Prostate gland (tissue), 2 donors: ENCODE measurements at places on chromosomes 2 and 18. TPM values are rescaled to one million over a fixed set of nuclear protein-coding genes. Genes with fewer than 3 reads are reported as not detected.

DNA sequence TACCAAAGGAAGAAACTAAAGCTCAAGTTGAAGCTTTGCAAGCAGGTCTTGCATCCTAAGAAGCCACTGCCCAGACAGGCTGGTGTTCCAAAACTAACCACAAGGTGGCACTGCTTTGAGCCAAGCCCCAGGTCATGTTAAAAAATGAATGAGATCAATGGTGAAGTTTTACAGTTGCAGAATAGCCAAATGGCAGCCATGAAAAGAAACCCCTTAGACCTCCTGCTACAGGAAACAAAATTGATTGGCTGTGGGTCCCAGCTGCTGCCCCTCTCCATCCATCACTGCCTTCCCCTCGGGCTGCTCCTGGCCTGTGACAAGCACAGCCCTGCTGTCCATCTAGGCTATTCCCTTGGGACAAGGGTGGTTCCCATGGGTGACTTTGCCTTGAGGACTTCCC, 20.7 kb upstream of the MREG start:
- H3K27me3 ChIP-seq: no peaks in the 10 kb centered on the region
- peak; percentile 52 for DNase-seq

DNA sequence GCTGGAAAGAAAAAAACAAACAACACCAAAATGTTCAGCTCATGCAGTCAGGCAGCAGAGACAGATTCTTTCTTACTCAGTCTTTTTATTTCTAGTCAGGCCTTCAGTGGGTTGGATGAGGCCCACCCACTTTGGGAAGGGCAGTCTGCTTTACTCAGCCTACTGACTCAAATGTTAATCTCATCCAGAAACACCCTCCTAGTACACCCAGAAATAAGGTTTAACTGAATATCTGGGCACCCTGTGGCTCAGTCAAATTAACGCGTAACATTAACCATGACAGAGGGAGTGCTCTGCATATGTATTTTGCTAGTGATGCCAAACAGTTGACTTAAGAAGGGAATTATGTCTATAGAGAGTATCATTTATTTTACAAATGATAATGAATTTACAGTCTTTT, 401.6 kb downstream of the PARD3B start:
- H3K4me1 ChIP-seq: peaks cover 2% of the 10 kb centered on the region
- no peak overlapping the region for H3K4me3 ChIP-seq
- H3K27me3 ChIP-seq: no peaks in the 10 kb centered on the region

The BCL11A gene
- total RNA-seq: 14.6 TPM

The MALL gene
- 18.5 TPM for total RNA-seq

DNA sequence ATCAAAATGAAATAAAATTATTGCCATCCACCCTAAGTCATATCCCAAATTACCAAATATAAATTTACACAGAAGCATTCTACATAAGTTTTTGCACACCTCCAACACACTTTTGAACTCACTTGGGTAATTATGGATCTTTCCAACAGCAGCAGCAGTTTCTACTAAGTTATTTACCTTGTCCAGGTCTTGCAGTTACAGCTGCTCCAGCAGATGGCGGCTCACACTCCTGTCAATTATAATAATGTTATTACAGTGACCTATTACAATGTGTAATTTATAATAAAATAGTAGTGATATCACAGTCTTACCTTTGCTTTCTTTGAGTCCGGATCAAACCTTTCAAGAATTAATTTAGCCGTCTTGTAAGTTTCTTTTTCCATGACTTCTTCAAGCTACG, 37.9 kb downstream of the LNPK start:
- no peak for DNase-seq
- no peak overlapping the region for H3K27ac ChIP-seq
- H3K4me3 ChIP-seq: no peak overlapping the region
- no peaks in the 10 kb centered on the region for H3K36me3 ChIP-seq
- no peaks in the 10 kb centered on the region for H3K27me3 ChIP-seq

The METTL8 gene
- total RNA-seq: 18.0 TPM

GRCh38 chr18:48785091-48785614, 165.6 kb downstream of the SMAD7 start:
- no peak overlapping the region for H3K27ac ChIP-seq
- H3K27me3 ChIP-seq: no peaks in the 10 kb centered on the region
- H3K4me1 ChIP-seq: peaks cover 8% of the 10 kb centered on the region
- no peaks in the 10 kb centered on the region for H3K36me3 ChIP-seq
- H3K4me3 ChIP-seq: no peak overlapping the region

The HOXD13 gene
- 11.8 TPM for total RNA-seq

GRCh38 chr2:230895536-230896345, 29.3 kb downstream of the GPR55 start:
- no peaks in the 10 kb centered on the region for H3K27me3 ChIP-seq
- no peaks in the 10 kb centered on the region for H3K4me1 ChIP-seq
- no peaks in the 10 kb centered on the region for H3K36me3 ChIP-seq
- no peak overlapping the region for H3K4me3 ChIP-seq

GRCh38 chr2:194380011-194380410, 1277.0 kb upstream of the SLC39A10 start:
- no peaks in the 10 kb centered on the region for H3K36me3 ChIP-seq
- no peak overlapping the region for H3K4me3 ChIP-seq
- no peaks in the 10 kb centered on the region for H3K27me3 ChIP-seq
- no peaks in the 10 kb centered on the region for H3K4me1 ChIP-seq

- H3K27ac ChIP-seq: no peak overlapping the region
- no peak for DNase-seq
- H3K36me3 ChIP-seq: no peaks in the 10 kb centered on the region
- no peaks in the 10 kb centered on the region for H3K4me1 ChIP-seq
- H3K4me3 ChIP-seq: no peak overlapping the region
These were observed 278.4 kb upstream of the FIGN start for GRCh38 chr2:164014068-164014731.

The SGPP2 gene
- 3.7 TPM for total RNA-seq

GRCh38 chr18:46829947-46830346, 73.1 kb upstream of the ST8SIA5 start:
- H3K4me1 ChIP-seq: no peaks in the 10 kb centered on the region
- H3K27me3 ChIP-seq: no peaks in the 10 kb centered on the region
- no peak for DNase-seq
- no peak overlapping the region for H3K4me3 ChIP-seq

- H3K27me3 ChIP-seq: no peaks in the 10 kb centered on the region
- no peak for DNase-seq
- H3K4me1 ChIP-seq: no peaks in the 10 kb centered on the region
- H3K4me3 ChIP-seq: no peak overlapping the region
- H3K27ac ChIP-seq: no peak overlapping the region
These were observed 15.5 kb upstream of the DUSP19 start for GRCh38 chr2:183063083-183063482.

GRCh38 chr2:11530864-11531465, 2.9 kb upstream of the GREB1 start:
- no peak for DNase-seq
- no peaks in the 10 kb centered on the region for H3K36me3 ChIP-seq
- no peak overlapping the region for H3K27ac ChIP-seq
- peaks cover 2% of the 10 kb centered on the region for H3K4me1 ChIP-seq
- no peaks in the 10 kb centered on the region for H3K27me3 ChIP-seq

DNA sequence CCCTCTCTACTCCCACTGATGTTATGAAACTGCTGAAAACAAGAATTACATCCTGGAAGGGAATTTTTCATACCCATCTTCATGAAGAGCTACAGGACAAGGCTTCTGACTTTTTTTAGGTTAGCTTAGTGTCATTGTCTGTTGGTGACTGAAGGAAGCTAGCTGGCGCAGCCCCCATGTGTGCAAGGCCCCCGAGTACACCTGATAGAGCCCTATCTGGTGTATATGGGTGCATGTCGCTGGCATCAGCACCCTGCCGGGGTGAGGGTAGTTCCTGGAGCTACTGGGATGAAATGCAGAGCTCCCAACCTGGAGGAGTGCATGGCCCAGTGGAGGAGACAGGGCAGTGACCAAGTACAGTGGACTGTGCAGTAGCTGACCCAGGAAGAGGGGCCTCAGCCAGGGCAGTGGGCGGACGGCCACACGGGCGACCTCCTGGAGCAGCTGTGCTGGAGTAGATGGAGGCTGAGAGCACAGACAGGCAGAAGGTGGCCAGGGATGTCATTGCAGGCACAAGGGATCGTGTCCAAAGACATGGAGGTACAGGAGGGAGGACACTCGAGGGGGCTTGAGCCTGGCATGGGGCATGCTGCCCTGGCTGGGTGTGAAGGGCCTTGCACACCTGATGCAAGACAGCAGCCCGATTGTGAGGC, 12.1 kb downstream of the IMPA2 start:
- no peak for DNase-seq
- no peak overlapping the region for H3K27ac ChIP-seq
- no peaks in the 10 kb centered on the region for H3K27me3 ChIP-seq
- no peak overlapping the region for H3K4me3 ChIP-seq

The SAG gene
- not detected for total RNA-seq

The UPP2 gene
- total RNA-seq: not detected

- DNase-seq: no peak
- no peak overlapping the region for H3K4me3 ChIP-seq
- H3K27ac ChIP-seq: no peak overlapping the region
- no peaks in the 10 kb centered on the region for H3K36me3 ChIP-seq
- no peaks in the 10 kb centered on the region for H3K4me1 ChIP-seq
These were observed 248.7 kb downstream of the RNF152 start for GRCh38 chr18:61643884-61644647.

GRCh38 chr2:19879120-19879519, 22.7 kb downstream of the TTC32 start:
- no peak overlapping the region for H3K27ac ChIP-seq
- H3K4me1 ChIP-seq: no peaks in the 10 kb centered on the region
- DNase-seq: no peak
- no peaks in the 10 kb centered on the region for H3K27me3 ChIP-seq

DNA sequence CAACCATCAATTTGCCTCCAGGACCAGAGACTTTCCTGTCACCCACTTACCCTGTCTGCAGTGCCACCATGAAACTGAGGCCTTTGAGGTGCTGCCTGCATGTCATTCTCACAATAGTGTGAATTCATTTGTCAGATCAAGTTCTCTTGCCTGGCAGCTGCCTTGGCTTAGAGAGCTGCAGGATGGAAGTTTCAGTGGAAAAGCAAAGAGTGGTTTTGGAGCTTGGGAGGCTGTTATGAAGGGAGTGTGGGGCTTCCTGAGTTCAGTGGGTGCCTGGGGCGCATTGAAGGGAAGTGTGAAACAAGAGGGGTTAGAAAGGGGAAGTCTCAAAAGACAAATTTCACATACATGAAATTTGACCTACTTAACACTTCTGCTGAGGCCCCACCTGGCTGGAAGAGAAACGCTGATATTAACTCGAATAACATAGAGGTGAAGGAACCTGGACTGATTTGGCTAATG, 7.9 kb upstream of the LBH start:
- H3K36me3 ChIP-seq: no peaks in the 10 kb centered on the region
- H3K4me3 ChIP-seq: no peak overlapping the region
- DNase-seq: no peak
- no peak overlapping the region for H3K27ac ChIP-seq
- no peaks in the 10 kb centered on the region for H3K27me3 ChIP-seq

DNA sequence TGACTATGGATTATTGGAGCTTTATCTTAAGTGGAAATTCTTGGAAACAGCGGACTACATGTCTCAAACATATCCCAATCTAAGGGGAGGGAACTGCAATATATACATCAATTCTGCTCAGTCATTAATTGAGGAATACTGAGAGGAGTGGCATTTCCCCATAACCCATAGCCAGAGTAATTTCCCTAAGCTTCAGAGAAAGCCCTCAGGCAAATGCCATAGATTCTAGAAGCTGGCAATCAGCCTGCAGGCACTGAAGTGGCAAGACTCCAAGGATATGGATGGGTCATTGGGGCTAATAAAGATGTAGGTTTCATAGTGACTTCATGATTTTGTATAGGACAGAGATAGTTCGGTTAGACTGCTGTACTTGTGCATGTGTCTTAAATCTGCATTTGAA, 1960.5 kb upstream of the PIK3C3 start:
- no peak overlapping the region for H3K4me3 ChIP-seq
- no peaks in the 10 kb centered on the region for H3K27me3 ChIP-seq
- H3K27ac ChIP-seq: no peak overlapping the region
- H3K36me3 ChIP-seq: no peaks in the 10 kb centered on the region

GRCh38 chr2:98463551-98463971, 18.9 kb downstream of the INPP4A start:
- no peak for DNase-seq
- no peaks in the 10 kb centered on the region for H3K4me1 ChIP-seq
- no peaks in the 10 kb centered on the region for H3K27me3 ChIP-seq
- no peaks in the 10 kb centered on the region for H3K36me3 ChIP-seq
- no peak overlapping the region for H3K4me3 ChIP-seq
- no peak overlapping the region for H3K27ac ChIP-seq

DNA sequence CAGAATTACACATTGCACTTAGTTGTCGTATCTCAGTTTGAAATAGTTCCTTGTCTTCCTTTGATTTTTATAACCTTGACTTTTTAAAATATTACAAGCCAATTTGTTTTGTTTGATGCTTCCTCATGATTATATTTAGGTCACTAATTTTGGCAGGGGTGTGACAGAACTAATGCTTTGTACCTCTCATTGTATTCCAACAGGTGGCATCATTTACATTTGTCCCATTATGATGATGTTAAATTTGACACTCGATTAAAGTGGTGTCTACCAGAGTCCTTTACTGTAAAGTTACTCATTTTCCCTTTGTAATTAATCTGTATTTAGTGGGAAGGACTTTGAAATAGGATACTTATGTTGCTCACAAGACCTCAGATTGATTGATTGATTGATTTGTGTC, 21.5 kb upstream of the MFSD2B start:
- H3K4me1 ChIP-seq: no peaks in the 10 kb centered on the region
- no peak for DNase-seq
- no peaks in the 10 kb centered on the region for H3K27me3 ChIP-seq
- no peak overlapping the region for H3K4me3 ChIP-seq
- no peaks in the 10 kb centered on the region for H3K36me3 ChIP-seq

DNA sequence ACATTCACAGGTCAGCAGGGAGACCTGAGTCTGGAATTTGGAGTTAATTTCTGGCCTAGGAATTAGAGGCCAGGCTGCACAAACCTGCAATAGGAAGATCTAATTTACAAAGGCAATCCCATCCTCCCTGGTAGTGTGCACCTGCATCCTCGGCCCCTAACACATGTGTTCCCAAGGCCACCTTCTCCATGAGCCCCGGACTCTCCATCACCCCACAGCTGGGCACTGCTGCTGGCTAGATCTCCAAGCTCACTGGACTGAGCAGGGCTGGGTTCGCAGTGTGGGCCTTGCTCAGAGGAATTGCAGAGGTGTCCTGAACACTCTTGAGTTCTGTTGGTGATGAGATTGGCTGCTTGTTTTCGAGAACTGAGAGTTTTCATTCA, 162.6 kb upstream of the TWIST2 start:
- no peaks in the 10 kb centered on the region for H3K36me3 ChIP-seq
- no peaks in the 10 kb centered on the region for H3K27me3 ChIP-seq

DNA sequence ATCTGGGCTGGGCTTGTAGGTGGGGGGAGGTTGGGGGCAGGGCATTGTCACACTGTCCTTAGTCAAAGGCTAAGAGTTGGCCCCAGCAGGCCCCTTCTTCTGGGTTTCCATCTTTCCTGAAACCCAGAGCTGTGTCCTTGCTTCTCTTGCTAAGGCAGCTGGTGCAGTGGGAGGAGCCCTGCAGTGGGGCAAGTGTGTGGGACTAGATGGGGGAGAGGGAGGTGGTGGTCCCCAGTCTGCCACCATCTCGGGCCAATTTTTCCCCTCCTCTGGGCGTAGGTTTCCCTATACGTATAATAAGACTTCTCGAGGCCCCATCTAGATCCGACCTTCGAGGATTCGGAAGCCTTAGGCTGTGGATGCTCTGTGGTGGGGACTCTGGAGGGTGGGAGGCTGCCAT, 3.5 kb downstream of the KCNF1 start:
- no peak overlapping the region for H3K27ac ChIP-seq
- H3K4me1 ChIP-seq: no peaks in the 10 kb centered on the region
- H3K36me3 ChIP-seq: no peaks in the 10 kb centered on the region
- H3K4me3 ChIP-seq: no peak overlapping the region
- DNase-seq: no peak
- H3K27me3 ChIP-seq: peaks cover 4% of the 10 kb centered on the region

The KCNIP3 gene
- 63.8 TPM for total RNA-seq
